Psoas muscle (tissue), 8 donors: ENCODE measurements at places on chromosomes 2 and 18. TPM values are rescaled to one million over a fixed set of nuclear protein-coding genes. Genes with fewer than 3 reads are reported as not detected.

CRACDL gene
- total RNA-seq, result 2.5 TPM

MC2R gene
- 0.48 TPM for total RNA-seq

UGT1A4 gene
- not detected for total RNA-seq

PSMD1 gene
- total RNA-seq, result 152 TPM

GRCh38 chr2:168432100-168432499 is 24.0 kb upstream of the CERS6 start:
- no peak for DNase-seq

GRCh38 chr2:44441200-44441599 is 79.5 kb downstream of the CAMKMT start:
- no peak for DNase-seq
